ENCODE measurements at places on chromosomes 16 and 17.

GRCh38 chr17:73594025-73594424, 50.2 kb downstream of the SDK2 start:
- DNase-seq, result no peak

DNA sequence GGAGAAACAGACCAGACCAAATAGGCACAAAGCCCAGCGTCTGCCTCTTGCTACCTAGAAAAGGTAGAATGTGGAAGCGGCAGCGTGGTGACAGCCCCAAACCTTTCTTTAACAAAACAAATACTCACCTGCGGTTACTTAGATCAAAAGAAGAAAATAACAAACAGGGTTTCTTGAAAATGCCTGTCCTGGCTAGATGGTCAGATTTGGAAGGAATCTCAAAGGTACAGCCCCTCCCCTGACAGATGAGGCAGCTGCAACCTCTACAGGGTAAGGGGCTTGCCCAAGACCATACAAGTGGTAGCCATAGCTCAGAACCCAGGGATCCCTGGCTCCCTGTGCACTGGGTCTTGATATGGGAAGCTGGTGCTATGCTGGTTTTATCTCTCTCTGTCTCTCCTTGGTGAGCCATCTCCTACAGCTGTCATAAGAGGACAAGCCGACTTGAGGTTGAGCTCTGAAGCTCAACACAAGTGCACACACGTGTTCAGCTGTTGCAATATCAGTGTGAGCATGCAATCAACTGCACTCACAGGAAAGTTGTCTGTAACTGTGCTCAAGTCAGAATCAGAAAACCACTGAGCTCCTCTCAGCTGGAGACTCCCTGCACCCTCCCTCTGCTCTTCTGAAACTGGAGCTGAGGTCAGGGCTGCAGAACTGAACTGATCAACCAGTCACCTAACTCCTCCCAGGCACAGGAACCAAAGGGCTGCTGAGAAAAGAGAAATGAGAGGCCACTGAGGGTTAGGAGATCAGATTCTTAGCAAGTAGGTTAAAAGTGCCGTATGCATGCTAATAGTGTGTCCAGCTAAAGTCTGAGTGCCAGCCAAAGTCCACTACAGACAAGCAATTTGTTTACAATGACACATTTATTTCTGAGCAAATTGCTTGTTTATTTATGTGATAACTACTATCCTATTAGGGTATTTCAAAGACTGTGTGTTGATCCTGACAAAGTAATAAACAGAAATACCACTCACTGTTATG, 6.1 kb upstream of the RNF157 start:
- peak; percentile 21 for DNase-seq

DNA sequence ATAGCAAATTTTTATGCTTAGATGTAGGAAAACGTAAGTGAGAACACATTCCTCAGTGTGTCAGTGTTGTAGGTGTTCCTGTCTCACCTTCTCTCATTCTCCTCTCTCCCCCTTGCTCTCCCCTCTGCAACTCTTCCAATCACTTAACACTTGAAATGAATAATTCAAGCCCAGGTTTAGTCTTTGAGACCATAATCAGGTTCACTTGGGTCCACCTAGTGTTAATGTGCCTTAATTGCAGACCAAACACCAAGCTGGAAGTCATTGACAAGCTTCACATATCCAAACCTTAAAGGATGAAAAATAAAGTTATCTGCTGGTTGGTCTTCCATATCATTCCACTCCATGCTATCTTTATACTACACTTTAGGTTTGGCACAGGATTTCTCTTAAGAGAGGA, 37.0 kb downstream of the STXBP4 start:
- DNase-seq, result no peak

- no peak for DNase-seq
Observed at GRCh38 chr17:3693829-3694231, 2.1 kb downstream of the P2RX5 start.

DNA sequence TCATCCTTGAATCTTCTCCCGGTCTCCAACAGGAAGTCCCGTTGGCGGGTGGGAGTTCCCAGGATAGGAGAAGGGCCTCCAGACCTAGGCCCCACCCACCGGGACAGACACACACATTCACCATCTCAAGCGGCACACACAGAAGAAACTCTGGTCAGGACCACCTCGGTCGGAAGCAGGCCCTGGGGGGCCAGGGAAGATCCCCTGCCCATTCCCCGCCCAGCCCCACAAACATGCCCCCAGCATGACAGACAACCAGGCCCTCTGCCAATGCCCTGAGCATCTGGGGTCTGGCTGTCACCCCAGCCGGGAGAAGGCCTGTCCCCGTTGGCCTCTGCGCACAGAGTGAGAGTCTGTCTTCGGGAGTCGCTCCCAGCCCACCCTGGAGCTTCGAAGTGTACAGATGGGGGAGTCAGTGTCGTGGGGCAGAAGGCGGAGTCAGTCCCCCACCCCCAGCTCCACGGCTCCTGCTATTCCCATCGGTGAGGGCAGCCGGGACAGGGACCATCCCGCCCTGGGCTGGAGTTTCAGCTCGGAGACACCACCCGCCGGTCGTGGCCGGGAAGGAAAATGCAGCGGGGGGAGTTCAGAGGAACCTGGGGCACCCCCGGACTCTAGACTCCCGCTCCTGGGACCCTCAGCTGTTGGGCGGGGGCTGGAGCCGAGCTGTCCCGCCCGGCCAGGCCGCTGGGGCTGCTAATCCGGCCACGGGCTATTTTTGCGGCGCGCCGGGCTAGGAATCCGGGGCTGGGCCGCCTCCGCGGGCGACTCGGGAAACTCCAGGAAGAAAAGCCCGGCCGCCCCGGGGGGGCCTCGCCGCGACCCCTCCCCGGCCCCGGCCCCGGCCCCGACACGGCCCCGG, 660 bp downstream of the RHBDF1 start:
- DNase-seq, result no peak

GRCh38 chr17:292016-292415, 60.6 kb downstream of the RPH3AL start:
- DNase-seq, result no peak

DNA sequence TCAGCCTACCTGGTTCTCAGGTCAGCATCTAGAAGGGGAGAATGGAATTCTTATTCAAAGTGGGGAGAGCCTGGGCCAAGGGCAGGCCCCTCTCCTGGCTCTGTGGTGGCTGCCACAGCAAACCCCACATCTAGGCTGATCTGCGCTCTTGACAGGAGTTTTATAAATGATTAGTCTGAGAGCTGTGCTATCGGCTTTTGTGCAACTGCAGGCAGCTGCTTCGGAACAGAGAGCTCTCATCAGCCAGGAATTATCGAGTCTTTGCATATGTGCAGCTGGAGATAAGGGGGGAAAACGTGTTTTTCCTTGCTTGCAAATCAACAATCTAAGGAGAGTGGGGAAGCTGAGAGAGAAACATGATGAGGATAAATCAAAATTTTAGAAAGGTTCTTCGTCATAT, 91.7 kb downstream of the HS3ST3A1 start:
- DNase-seq, result no peak

Data from T-helper 17 cell (primary cell).